Spinal cord (tissue), 10 donors: ENCODE measurements at places on chromosomes 6 and 20. TPM values are rescaled to one million over a fixed set of nuclear protein-coding genes. Genes with fewer than 3 reads are reported as not detected.

- DNase-seq, result no peak
Measured at GRCh38 chr6:118511930-118512715, 36.0 kb upstream of the PLN start.

DNA sequence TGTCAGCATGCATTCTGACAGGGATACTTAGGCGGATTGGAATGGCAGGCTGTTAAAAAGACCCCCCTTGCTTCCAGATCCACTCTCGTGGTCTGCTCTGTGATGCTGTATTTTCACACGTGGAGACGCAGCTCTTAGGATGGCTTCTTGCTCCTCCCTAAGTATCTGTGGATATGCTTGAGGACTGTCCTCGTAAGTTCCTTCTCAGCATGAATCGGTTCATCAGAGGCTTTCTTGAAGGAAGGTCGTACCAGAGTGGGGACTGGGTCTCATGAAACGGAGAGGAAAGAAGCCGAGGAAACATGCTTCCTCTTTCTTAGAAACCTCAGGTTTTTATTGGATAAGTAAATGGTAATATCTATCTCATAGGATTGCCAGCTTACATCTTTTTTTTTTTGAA is 220.4 kb downstream of the FARS2 start:
- DNase-seq, result no peak

- no peak for DNase-seq
Measured at GRCh38 chr6:120410586-120410985, 923.7 kb downstream of the TBC1D32 start.

Gene LY6G6F
- 0.30 TPM for total RNA-seq

GRCh38 chr20:36548006-36548315 is 6.6 kb downstream of the MYL9 start:
- no peak for DNase-seq

GRCh38 chr20:40446888-40447287 is 242.1 kb downstream of the MAFB start:
- no peak for DNase-seq

DNA sequence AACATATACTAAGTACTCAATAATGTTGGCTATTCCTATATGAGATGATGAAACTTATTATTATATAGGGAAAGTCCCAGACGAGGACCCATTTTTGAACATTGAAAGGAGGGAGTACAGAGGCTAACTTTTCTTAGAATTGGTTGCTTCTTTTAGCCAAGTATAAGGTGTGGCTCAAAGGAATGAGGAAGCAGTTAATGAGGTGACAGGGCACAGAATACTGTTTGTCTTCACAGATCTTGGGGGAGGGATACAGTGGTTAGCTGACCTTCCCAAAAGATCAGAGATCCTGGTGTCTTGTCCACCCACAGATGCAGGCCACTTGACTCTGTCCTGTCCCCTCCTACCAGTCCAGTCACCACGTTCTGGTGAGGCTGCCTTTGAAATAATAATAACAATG is 67.8 kb upstream of the EPB41L1 start:
- no peak for DNase-seq

DNA sequence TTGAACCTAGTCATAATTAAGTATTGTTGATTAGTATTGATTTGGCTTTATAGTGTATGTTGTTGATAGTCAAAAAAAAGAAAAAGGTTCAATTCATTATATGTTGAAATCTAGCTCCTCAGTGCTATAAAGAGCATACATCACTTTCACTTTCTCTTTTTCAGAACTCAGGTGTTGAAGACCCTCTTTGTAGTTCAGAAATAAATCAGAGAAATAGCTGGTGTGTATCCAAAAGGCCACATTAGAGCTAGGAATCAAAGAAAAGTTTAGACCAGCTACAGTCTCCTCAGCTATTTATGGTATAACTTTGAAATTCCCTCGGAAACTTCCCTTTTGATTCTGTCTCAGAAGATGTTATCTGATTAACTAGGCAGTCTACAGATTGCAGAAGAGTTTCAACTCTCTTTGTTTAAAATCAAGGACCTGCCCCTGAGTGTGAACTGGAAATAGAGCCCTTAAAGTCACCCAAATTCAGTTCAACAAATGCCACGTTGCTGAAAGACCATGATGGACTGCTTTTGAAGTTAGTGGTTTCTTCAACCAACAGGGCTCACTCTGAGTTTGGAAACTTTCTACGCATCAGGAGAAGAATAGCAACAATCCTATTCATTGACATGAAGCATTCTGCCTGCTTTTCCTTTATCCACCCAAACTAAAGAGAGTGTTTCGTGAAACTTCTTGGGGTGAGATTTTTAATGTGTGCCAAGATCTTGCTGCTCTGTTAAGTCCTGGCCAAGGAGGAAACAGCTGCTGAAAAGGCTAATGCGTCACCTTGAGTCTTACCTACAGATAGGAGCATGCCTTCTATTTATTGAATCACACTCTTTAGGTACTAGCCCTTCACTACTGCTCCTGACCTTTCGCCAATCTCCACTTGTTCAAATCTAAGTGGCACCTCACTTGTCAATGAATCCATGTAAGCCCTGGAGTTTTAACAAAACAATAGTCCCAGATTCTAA is 111.7 kb downstream of the TNFRSF21 start:
- no peak for DNase-seq

Gene LEMD2
- 30.0 TPM for total RNA-seq

DNA sequence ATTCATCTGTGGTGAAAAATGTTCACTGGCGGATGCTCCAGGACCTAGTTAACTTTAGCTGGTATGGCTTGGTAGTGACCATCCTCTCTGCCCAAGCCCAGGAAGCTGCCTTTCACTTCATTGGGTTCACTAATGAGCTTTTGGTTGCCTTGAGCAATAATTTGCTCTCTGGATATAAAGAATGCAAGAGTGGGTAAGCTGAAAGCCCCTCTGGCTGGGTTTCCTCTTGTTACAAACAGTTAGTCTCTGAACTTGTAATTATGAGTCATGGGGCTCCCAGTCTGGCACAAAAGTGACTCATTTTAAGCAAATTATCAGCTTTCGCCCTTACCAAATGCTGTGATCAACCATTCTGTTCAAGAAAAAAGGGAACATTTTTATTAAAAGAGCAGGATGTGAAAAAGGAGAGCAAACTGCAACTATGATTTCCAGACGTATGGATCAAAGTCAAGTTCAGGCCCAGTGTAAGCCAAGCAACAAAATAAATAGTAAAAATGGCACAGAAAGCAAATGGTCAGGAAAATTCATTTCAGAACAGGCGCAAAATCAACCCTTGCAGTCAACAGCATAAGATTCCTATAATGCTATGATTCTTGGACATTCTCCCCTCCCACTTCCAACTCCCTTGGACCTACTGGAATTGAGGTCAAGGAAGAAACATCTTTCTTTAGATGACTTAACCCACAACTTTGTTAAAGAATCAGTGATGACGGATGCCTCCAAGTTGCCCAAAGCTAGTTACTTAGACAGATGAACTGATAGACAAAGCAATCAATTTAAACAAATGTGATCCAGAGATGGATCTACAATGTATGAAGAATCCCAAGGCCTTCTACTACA is 130.0 kb upstream of the KCNK16 start:
- DNase-seq, result peak; percentile 30

- DNase-seq, result no peak
Measured at GRCh38 chr6:52976591-52977035, 18.5 kb downstream of the GSTA4 start.

DNA sequence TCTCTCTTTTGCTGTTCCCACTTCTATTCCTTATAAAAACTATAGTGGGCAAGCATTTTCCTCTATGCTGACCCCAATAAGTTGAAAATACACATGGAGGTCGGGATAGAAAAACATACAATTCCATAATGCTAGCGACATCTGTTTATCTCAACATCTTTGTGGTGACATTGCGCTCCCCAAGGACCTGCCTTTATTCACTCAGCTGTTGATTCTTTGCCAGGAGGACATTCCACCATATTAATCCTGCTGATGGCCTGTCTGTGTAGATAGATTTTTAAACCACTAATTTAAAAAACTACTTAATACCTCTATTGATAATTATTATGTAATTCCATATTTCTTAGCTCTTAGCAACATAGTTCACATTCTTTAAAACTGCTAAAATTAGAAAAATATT is 555.3 kb upstream of the MAP3K7 start:
- no peak for DNase-seq

DNA sequence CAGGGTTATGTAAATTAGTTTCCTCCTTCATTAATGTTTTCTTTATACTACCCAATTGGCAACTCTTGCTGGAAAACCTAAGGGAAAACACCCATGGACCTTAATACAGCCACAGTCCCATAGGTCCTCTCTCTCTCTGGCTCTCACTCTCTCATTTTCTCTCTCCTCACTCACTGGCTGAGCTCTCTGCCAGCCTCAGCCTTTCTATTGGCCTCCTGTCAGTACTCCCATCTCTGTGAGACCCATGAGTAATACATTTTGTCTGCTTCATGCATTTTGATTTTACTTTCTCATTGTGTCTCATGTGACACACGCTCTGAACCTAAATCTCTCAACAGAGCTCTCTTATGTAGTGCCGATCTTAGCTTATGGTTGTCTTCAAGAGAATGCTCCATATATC is 907.5 kb downstream of the C6orf118 start:
- DNase-seq, result no peak

DNA sequence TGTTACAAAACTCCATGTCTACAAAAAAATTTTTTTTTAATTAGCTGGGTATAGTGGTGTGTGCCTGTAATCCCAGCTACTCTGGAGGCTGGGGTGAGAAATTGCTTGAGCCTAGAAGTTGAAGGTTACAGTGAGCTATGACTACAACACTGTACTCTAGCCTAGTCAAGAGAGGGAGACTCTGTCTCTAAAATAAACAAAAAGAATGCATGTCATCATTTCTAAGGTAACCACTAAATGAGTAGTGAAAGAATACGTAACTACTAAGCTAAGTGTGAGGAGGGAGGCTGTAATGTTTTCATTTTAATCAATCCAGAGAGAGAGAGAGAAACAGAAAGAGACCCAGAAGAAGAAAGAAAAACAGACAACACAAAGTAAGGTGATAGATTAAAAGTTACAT is 9.9 kb downstream of the SYCP2 start:
- no peak for DNase-seq

- no peak for DNase-seq
Measured at GRCh38 chr6:136783495-136784270, 8.6 kb downstream of the MAP3K5 start.

Gene RPS21
- 350 TPM for total RNA-seq

- no peak for DNase-seq
Measured at GRCh38 chr6:2643935-2644539, 106.7 kb downstream of the MYLK4 start.

GRCh38 chr6:105898286-105898685 is 187.8 kb upstream of the PRDM1 start:
- no peak for DNase-seq

GRCh38 chr20:16775961-16776360 is 27.8 kb downstream of the OTOR start:
- no peak for DNase-seq

DNA sequence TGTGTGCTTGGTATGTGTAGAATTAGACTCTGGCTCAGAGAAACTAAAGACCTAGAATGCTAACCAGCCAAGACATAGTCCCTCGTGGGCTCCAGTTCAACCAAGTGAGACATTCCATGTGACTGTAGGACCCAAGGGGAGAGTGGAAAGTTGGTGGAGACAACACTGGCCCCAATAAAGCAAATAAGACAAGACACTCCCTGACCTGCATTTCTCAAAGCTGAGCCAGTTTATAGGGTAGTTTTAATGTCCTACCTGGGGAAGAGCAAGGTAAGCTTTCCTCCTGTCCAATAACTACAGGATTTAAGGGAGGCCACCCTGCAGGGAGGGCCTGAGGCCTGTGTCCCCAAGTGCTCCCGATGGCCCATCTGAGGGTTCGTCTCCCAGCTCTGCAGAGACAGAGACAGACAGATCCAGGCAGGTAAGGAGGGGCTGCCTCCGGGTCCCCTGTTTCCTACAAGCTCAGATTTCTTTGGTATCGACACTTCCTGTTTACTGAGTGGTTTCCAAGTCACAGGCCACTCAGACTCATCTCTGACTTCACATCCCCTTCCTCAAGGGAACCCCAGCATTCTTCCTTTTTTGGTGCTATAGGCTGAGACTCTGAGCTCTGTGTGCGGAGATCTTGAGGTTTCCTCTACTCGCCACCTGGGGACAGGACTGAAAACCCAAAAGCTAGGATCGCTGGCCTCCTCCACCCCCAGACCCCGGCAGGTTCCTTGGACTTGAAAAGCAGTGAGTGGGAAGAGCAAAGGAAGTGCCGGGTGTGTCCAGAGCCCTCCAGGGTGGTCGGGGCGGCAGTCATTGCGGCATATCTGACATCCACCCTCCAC is 92.4 kb downstream of the PRND start:
- DNase-seq, result no peak

Gene MCUR1
- 20.6 TPM for total RNA-seq

DNA sequence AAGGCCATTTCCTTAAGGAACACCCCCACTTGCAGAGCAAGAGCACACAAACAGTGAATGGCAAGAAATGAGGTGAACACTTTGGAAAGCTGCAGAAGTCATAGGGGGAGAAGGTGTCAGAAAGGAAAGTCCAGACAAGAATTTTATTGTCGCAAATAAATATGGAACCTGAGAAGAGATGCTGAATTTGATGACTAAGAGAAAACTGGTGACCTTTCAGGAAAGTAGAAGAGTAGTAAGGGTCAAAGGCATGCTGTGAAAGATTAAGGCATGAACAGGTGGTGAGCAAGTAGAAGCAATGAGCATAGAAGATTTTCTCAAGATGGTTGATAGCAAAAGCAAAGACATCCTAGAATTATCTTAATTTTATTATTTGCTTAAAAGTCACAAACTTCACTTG is 194.2 kb downstream of the KCNQ5 start:
- no peak for DNase-seq

DNA sequence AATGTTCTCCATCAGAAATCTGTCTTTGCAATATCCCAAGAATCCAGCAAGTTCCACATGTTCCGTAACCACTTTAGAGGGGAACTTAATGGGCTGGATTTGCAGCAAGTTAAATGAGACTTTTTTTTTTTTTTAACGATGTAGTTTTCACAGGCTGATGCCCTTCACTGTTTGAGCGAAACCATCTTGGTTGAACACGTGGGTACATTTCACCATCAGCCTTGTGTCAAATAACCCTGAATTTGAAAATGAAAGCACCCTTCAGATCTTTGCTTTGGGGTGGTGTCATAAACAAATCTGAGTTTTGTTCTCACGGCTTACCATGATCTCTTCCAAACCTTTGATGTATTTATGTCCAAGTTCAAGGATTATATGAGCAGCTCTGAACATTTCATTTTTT is 73.7 kb upstream of the EXOC2 start:
- no peak for DNase-seq

- DNase-seq, result no peak
Measured at GRCh38 chr20:56372850-56373249, 14.1 kb downstream of the FAM210B start.

DNA sequence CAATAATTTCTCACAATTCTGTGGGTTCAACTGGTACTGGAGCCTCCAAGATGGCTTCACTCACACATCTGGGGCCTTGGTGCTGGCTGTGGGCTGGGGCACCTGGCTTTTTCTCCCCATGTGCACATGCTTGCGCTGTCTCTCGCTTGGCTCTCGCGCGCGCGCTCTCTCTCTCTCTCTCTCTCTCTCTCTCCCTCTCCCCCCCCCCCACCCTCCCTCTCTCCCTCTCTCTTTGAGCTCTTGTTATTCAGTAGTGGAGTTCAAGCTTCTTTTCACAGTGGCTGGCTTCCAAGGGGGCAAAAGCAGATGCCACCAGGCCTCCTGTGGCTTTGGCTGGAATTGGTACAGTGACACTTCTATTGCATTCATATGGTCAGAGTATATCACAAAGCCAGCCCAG is 10.8 kb upstream of the TBCC start:
- no peak for DNase-seq

Gene PPIL6
- total RNA-seq, result 15.3 TPM
